MM.1S (cell line): ENCODE measurements at places on chromosomes 16 and 17.

- no peak for DNase-seq
These were observed at the start of gene SMIM36 for GRCh38 chr17:55510986-55511721. TSS of gene SMIM36 (minus strand) at chr17:55511452.

DNA sequence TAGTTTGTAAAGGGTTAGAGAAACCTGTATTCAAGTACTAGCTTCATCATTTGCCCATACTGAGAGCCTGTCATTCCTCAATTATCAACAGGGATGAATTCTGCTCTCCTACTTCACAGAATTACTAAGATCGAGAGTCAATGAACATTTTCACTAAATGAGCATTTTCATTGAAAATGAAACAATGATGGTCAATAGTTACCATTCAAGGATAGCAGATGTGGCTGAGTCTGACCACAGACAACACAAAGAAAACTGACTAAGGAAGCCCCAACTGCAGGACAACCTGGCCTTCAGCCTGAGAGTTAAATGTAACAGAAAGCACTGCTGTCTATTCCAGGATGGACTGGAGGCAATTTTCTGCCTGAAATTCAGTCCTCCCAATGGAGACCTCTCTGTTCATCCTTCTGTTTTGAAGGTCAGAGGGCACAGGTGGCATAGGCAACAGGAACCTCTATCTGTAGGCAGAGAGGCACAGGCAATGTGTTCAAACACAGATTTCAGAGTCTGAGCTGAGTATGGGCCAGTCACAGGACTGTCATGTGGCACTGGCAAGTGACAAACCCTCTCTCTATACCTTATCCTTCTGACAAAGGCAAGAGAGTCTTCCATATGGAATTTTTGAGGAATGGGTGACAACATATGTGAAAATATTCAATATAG lies 19.5 kb downstream of the TRAF4 start:
- peak; percentile 36 for DNase-seq

- no peak for DNase-seq
These were observed 80.1 kb upstream of the GNG13 start for GRCh38 chr16:880471-881171.

DNA sequence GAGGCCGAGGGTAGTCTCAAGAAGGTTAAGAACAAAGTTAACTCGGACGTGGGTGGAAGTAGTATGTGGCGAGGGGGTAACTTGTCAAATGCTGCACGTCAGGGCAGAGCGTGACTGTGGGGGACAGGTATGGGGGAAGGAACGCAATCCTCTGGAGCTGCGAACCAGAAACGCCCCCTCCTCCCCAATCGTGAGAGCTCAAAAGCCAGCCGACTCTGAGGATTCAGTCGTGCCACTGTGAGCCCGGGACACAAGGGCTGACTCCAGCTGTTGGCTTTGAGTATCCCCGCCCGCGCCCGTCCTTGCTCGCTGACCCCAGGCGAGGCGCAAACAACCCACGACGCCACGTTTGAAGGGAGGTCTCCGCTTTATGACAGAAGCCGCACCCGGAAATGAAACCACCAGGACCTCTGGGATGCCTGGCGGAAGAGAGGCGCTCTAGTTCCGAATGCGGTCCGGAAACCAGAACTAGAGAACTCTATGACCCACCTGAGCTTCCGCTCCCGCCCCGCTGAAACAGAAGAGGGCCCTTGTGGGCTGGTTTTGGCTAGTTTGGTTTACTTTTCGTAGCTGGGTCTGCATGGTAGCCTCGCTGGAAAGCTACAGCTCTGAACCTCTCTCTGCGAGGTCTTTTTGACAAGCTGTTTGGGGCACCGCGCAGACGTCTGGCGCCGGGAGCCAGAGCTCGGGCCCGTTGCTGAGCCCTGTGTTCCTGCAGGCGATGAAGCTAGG lies at the start of gene PEX12:
TSS of gene PEX12 (minus strand) at position 375 of the 732 bp plus-strand sequence. CDS start 550 bp downstream, outside the sequence.
- DNase-seq, result peak; percentile 95

DNA sequence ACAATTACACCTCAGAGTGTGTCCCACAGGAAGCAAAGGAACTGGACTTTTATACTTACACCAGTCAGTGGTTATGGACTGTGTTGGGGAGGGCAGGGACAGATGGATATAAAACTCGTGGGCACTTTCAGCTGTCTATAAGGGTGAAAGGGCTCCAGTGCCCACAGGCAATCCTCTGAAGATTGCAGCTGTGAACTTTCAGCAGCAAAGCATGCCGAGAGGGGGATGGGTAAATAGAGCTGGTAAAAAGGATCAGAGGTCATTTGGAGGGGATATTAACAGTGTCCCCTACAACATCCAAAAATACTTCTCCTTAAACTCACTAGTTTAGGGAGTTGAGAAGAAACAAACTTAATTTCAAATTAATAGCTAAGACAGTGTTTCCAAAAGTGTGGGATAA lies 13.3 kb upstream of the RFWD3 start:
- DNase-seq, result no peak

GRCh38 chr17:21214777-21215541 lies 998 bp upstream of the TMEM11 start:
- no peak for DNase-seq

GRCh38 chr17:27496437-27496943 lies 40.2 kb downstream of the KSR1 start:
- no peak for DNase-seq

- DNase-seq, result no peak
These were observed 143.6 kb upstream of the IRX5 start for GRCh38 chr16:54787045-54787444.

- no peak for DNase-seq
These were observed 59.3 kb downstream of the SMPD3 start for GRCh38 chr16:68389006-68389405.

- no peak for DNase-seq
These were observed 8.7 kb downstream of the RAP1GAP2 start for GRCh38 chr17:2804912-2805311.

GRCh38 chr16:57955572-57956188 lies 15.2 kb downstream of the CNGB1 start:
- no peak for DNase-seq

- DNase-seq, result peak; percentile 34
These were observed 646 bp downstream of the RABEP1 start for GRCh38 chr17:5282642-5283217.

DNA sequence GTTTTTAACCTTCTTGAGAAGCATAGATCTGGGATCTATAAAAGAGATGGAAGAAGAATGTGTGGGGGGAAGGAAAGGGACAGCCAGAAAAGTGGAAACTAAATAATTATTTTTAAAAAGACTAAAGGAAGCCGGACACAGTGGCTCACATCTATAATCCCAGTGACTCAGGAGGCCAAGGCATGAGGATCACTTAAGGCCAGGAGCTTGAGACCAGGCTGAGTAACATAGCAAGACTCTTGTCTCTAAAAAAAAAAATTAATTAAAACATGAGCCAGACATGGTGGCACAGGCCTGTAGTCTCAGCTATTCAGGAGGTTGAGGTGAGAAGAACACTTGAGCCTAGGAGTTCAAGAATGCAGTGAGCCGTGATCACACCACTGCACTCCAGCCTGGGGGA lies 335.1 kb downstream of the GRIN2A start:
- DNase-seq, result no peak

- DNase-seq, result no peak
These were observed 3.2 kb downstream of the TPSG1 start for GRCh38 chr16:1221628-1222552.

- DNase-seq, result no peak
These were observed 67.2 kb upstream of the GNG13 start for GRCh38 chr16:867421-868385.

GRCh38 chr17:78318407-78318806 lies 41.5 kb downstream of the SOCS3 start:
- DNase-seq, result no peak

DNA sequence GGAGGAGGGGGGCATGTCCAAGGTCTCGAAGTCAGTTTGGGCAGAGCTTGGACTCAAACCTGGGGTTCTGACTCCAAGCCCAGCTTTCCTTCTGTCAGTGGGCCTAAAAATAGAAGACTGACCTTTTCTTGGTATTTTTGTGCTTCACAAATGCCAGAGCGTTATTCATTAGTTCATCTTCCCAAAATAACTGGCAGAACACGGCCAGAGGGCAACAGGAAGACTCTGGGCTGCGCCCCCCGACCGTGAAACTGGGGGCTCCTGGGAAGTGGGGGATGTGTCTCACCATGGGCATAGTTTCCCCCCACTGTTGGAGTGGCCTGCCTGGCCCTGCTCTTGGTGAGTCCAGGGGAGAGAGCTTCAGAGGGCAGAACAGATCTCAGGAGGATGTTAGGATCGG lies 94.0 kb downstream of the SOCS1 start:
- DNase-seq, result no peak

DNA sequence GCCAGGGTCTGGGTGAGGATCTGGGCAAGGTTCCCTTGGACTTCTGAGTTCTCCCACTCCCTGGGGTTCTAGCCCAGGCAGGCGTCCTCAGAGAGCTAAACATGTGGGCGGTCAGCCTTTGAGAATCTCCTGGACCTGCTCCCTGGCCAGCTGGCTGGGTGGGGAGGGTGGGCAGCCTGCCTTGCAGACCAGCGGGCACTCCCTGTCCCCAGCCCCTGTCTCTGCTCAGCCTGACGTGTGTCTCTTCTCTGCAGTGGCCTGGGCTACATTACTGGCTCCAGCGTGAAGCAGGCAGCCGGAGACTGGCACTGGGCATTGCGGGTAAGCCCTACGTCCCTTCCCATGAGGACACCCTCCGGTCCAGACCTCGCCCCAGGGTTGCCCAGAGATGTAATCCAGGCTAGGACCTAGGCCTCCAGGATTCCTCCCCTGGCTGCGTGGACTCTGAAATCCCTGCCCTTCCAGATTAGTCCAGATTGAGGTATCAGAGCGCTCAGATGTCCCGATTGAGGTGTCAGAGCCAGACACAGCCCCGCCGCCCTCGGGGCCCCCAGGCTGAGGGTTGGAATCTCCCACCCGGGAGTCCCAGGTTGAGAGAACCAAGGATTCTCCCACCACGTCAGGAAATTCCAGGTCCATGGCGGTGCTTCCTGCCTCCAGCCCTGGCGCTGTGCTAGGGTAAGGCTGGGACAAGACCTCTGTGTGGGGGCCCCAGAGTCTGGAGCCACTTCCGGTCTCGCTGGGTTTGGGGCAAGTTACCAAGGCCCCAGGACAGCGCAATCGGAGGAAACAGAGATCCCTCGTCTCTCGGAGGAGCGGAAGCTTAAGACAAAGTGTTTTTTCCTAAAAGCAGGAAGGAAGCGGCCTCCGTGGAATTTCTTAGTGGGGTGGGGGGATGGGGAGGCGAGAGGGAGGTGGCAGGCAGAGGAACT lies 24.1 kb downstream of the MYBBP1A start:
- DNase-seq, result no peak

GRCh38 chr16:78259873-78260272 lies 160.4 kb downstream of the WWOX start:
- no peak for DNase-seq

DNA sequence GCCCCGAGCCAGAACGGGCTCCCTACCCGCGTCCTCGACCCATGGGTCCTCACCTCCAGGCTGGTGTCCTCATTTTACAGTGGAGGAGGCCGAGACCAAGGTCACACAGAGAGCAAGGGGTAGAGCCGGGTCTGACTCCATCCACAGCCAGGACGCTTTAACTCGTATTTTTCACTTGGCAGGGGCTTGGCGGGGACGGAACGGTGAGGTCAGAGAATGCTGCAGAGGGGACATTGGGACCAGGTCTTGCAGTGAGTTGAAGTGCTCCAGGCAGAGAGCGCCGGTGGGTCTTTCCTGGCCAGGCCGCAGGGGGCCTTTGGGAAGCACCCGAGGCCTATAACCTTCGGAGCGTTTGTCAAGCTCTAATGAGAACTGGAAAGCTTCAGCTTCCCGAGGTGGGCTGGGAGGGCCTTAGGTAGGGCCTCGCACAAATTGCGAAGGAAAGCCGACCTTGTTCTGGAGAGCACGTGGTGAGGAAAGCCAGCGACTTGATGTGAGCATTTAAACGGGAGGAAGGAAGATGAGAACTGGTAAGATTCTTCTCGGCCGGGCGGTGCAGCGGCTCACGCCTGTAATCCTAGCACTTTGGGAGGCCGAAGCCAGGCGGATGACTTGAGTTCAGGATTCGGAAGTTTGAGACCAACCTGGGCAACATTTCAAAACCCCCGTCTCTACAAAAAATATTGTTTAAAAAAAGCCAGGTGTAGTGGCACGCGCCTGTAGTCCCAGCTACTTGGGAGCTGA lies 908 bp upstream of the CLUH start:
- DNase-seq, result no peak

- DNase-seq, result no peak
These were observed 159.8 kb upstream of the NOL11 start for GRCh38 chr17:67557921-67558320.

- peak; percentile 48 for DNase-seq
These were observed 4.4 kb downstream of the ZC3H7A start for GRCh38 chr16:11792410-11793241.

- DNase-seq, result no peak
These were observed 61.6 kb downstream of the RPGRIP1L start for GRCh38 chr16:53642094-53642493.

DNA sequence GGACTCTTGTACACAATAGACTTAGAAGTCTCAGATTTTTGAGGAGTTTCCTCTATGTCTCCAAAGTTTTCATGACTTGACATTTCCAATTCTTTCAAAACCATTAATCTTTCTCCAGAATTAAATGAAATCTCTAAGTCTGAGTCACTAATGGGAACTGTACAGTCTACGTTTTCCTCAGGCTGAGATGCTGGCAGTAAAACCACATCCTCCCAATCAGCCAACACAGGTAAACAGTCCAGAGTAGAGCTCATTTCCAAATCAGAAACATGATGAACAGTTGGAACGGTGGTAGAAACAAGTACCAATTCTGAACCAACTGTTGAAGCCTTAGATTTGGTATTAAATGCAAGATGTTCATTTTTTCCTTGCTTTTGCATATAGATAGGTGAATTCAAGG lies 7.9 kb downstream of the ERI2 start:
- DNase-seq, result no peak

DNA sequence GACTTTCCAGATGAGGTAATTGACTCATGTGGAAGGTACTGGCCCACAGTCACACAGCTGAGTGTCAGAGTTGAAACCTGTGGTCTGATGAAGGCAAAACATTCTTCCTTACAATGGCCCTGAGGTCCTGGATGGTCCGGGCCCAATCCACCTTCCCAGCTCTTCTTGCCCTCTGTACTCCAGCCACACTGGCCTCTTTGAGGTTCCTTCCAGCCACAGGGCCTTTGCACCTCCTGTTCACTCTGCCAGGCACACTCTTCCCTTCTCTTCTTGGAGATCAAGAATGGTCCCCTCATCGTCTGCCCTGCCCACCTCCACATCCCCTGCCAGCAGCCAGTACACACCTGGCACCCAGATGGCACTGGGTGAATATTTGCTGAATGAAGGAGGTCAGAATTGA lies 6.5 kb upstream of the PEMT start:
- no peak for DNase-seq

DNA sequence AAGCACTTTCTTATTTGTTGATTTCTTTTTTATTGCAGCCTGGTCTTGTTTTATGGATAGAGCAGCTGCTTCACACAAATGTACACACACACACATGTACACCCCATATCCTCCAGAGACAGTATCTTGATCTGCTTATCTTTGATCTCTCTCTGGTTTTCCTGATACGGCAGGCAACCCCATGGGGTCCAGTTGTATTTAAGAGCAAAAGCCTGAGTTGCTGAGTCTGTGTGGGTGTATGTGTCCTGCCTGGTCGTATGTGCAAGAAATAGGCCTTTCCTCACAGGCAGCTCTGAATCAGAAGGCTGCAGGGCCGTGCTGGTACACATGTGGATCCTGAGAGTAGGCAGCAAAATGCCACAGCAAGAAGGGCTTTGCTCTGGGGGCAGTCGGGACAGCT lies 14.6 kb upstream of the LGALS9 start:
- DNase-seq, result no peak
